ENCODE measurements at places on chromosomes 3 and 15. TPM values are rescaled to one million over a fixed set of nuclear protein-coding genes. Genes with fewer than 3 reads are reported as not detected.

Gene SEMA3B
- total RNA-seq: 1.8 TPM

Gene AMT
- 5.9 TPM for total RNA-seq

DNA sequence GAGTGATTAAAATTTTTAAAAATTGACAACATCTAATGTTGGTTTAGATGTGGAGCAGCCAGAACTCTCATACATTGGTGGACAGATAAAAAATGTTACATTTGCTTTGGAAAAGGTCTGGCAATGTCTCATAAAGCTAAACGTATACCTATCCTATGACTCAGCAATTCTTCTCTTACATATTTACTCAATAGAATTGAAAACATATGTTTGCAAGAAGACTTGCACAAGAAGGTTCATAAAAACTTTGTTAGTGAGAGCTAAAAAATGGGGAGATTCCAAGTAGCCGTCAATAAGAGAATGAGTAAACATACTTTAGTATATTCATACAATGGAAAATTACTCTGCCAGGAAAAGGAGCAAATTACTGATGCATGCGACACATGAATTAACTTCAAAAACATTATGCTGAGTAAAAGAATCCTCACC, 30.0 kb downstream of the MASP1 start:
- no peak overlapping the region for H3K27ac ChIP-seq
- no peak overlapping the region for H3K4me3 ChIP-seq
- no peaks in the 10 kb centered on the region for H3K36me3 ChIP-seq
- peaks cover 84% of the 10 kb centered on the region for H3K27me3 ChIP-seq
- DNase-seq: no peak
- no peaks in the 10 kb centered on the region for H3K4me1 ChIP-seq

DNA sequence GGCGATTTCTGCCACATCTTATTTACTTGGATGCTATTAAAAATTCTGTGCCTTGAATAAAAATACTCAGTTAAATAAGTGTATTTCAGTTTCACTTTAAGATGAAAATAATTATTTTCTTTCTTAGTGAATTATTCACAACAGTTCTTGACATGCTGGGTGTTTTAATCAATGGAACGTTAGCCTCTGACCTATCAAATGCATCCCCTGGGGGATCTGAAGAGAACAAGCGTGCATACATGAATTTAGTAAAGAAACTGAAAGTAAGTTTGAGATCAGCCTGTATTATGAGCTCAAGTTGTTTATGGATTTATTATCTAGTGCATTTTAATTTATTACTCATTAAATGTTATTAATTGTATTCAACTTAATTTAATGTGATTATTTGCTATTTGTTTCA, 597 bp downstream of the P2RY12 start:
- H3K4me3 ChIP-seq: no peak overlapping the region
- H3K27me3 ChIP-seq: no peaks in the 10 kb centered on the region
- peaks cover 5% of the 10 kb centered on the region for H3K4me1 ChIP-seq
- H3K36me3 ChIP-seq: peaks cover 2% of the 10 kb centered on the region
- no peak overlapping the region for H3K27ac ChIP-seq

DNA sequence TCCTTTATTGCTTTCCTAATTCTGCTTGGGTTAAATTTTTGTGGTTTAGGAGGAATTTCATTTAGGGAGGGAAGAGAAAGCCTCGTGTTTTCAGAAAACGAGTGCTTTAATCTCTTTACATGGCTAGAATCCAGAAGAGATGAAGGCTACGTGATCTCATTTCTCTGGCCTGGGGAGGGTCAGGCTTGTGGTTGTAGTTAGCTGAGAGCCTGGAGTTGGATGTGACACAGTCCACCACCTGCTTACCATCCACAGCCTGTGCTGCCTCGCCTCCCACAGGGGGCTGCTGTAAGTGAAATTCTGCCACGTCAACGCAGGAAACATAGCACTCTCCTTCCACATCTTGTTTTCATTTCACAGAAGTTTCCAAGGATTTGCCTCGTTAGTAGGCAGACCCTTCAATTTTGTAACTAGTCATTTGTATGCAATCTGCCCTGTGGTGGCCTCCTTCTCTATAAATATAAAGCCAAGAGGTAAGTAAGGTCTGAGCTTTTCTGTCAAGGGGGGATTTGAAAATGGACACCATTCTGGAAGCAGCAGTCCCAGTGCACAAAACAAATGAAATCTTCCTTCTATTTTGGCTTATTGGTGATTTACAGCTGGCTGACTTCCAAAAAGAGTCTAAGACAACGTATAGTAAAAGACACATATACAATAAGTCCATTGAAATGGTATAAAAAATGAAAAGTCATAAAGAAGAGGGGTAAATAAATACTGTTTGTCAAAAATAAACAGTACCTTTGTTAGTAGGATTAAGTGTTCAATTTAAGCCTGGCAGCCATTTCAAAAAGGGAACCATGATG, 3.4 kb downstream of the GXYLT2 start:
- H3K4me3 ChIP-seq: no peak overlapping the region
- peaks cover 9% of the 10 kb centered on the region for H3K4me1 ChIP-seq
- peaks cover 6% of the 10 kb centered on the region for H3K36me3 ChIP-seq

DNA sequence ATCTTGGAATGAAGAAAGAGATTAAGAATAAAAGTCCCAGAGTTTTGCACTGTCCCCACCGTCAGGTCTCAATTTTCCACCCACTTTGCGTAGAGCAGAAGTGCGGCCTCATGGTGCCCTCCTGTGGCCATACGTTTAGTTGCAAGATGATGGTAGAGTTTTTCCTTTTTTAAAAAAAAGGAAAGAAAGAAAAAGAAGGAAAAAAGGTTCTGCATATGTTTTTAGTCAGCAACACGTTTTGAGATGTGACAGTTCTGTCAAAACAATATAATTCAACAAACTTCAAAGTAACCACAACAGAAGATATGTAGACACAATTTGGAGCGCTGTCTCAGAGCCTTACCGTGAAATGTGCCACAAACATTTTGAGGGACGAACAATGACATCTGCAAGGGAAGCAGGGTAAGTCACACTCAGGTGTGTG, 24.6 kb downstream of the EBLN2 start:
- no peaks in the 10 kb centered on the region for H3K36me3 ChIP-seq
- no peak overlapping the region for H3K27ac ChIP-seq
- peak; percentile 28 for DNase-seq
- peak overlapping the region; percentile 56 for H3K4me3 ChIP-seq
- H3K27me3 ChIP-seq: peaks cover 10% of the 10 kb centered on the region

Gene IGF2BP2
- total RNA-seq: 8.8 TPM

Gene CMTM7
- total RNA-seq: 38.5 TPM

Gene CD200R1
- total RNA-seq: 7.1 TPM

DNA sequence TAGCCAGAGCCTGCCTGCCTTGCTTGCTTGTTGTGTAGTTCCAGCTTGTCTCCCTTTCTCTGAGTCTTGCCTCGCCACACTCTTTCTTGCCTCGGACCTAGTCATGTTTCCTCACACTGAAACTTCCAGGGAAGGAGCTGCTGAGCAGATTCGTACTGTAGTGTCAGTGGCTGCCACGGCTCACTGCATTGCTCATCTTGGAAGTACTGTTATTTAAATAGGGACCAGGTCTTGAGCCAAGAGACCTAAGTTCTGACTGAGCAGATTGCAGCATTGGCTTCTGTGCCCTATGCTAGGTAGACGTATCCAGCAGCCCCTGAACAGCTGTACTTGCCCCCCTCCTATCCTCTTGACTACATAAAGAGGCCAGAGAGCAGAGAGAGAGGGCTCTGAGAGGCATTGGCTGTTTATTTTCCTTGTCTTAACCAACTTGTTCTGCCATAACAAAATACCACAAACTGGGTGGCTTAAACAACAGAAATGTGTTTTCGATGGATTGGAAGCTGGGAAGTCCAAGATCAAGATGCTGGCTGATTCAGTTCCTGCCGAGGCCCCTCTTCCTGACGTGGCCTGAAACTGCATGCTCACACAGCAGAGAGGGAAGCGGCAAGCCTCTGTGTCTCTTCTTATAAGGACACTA, 5.8 kb upstream of the RARRES1 start:
- H3K27me3 ChIP-seq: no peaks in the 10 kb centered on the region
- no peak overlapping the region for H3K4me3 ChIP-seq
- DNase-seq: no peak

- no peak overlapping the region for H3K4me3 ChIP-seq
- H3K36me3 ChIP-seq: no peaks in the 10 kb centered on the region
- no peaks in the 10 kb centered on the region for H3K4me1 ChIP-seq
- H3K27ac ChIP-seq: no peak overlapping the region
- DNase-seq: no peak
Observed at GRCh38 chr15:91839867-91840266, 13.6 kb upstream of the SLCO3A1 start.

DNA sequence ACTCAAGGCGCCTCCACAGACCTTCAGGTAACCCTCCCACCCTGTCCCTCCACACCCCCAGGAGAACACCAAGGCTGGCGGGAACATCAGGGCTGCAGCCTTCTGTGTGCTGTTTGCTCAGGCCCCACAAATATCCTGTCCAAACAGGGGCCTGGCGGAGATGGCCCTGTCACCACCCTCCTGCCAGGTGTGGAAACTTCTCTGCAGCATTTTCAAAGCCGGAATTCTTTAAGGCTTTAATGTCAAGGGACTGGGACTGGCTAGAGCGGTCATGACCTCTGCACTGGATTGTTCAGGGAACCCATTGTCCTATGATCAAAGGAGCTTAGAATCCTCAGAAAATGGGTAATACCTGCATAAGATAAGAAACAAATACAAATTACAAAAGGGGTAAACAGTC, 46.6 kb downstream of the FBLN2 start:
- no peak for DNase-seq
- H3K27me3 ChIP-seq: peaks cover 56% of the 10 kb centered on the region
- no peaks in the 10 kb centered on the region for H3K4me1 ChIP-seq
- H3K4me3 ChIP-seq: no peak overlapping the region
- no peak overlapping the region for H3K27ac ChIP-seq

DNA sequence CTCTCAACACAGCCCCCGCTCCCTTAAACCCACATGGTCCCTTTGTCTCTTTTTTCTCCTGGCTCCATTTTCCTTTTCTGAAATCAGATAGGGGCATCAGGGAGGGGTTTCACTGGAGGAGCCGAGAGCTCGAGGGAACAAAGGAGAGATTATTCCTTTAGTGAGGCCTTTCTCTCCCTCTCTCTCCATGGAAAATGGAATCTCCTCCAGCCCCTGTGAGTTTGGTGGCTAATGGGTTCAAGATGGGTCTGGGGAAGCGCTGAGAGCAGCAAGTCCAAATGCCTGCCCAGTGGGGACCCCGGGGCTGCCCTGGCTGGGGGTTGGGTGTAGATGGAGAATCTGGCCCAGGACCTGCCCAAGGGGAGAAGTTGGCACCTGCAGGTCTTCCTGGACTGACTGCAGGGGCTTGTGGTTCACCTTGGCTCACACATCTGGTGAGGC, 56.8 kb downstream of the ITGA11 start:
- no peaks in the 10 kb centered on the region for H3K36me3 ChIP-seq
- no peak for DNase-seq
- no peak overlapping the region for H3K27ac ChIP-seq
- H3K4me1 ChIP-seq: peaks cover 11% of the 10 kb centered on the region
- no peak overlapping the region for H3K4me3 ChIP-seq
- no peaks in the 10 kb centered on the region for H3K27me3 ChIP-seq

- no peak overlapping the region for H3K4me3 ChIP-seq
- no peaks in the 10 kb centered on the region for H3K36me3 ChIP-seq
- DNase-seq: no peak
- peaks cover 22% of the 10 kb centered on the region for H3K27me3 ChIP-seq
- H3K4me1 ChIP-seq: no peaks in the 10 kb centered on the region
Observed at GRCh38 chr15:39131609-39132008, 449.3 kb upstream of the THBS1 start.

Gene CD80
- total RNA-seq: 13.9 TPM

- H3K4me3 ChIP-seq: no peak overlapping the region
- no peaks in the 10 kb centered on the region for H3K36me3 ChIP-seq
- no peak for DNase-seq
- no peaks in the 10 kb centered on the region for H3K27me3 ChIP-seq
- H3K4me1 ChIP-seq: no peaks in the 10 kb centered on the region
- no peak overlapping the region for H3K27ac ChIP-seq
Observed at GRCh38 chr3:146100825-146101444, 60.0 kb downstream of the PLOD2 start.

DNA sequence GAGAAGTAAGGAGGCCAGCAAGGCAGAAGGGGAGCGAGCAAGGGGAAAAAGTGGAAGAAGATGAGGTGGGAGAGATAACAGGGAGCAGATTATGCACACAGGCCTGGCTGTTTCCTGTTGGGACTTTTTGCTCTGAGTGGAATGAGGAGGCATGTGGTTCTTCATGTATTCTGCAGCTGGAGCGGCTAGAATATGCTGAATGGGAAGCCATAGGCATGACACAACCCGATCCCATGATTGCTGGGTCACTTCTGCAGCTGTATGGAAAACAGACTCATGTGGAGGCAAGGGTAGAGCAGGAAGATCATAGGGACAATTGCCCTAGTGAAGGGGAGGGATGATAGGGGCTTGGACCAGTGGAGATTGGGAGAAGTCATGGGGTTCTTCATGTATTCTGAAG, 206.0 kb upstream of the SUCLG2 start:
- H3K36me3 ChIP-seq: no peaks in the 10 kb centered on the region
- no peaks in the 10 kb centered on the region for H3K4me1 ChIP-seq
- no peak overlapping the region for H3K4me3 ChIP-seq
- DNase-seq: no peak
- no peak overlapping the region for H3K27ac ChIP-seq

GRCh38 chr3:126136428-126137220, 43.8 kb downstream of the ALDH1L1 start:
- DNase-seq: no peak
- H3K4me1 ChIP-seq: peaks cover 6% of the 10 kb centered on the region
- H3K27me3 ChIP-seq: peaks cover 91% of the 10 kb centered on the region
- H3K4me3 ChIP-seq: no peak overlapping the region
- H3K27ac ChIP-seq: no peak overlapping the region
- peaks cover 6% of the 10 kb centered on the region for H3K36me3 ChIP-seq

Gene SHF
- 2.0 TPM for total RNA-seq

GRCh38 chr3:78186404-78186803, 1146.5 kb downstream of the ROBO2 start:
- no peak for DNase-seq
- H3K4me3 ChIP-seq: no peak overlapping the region
- no peaks in the 10 kb centered on the region for H3K4me1 ChIP-seq

DNA sequence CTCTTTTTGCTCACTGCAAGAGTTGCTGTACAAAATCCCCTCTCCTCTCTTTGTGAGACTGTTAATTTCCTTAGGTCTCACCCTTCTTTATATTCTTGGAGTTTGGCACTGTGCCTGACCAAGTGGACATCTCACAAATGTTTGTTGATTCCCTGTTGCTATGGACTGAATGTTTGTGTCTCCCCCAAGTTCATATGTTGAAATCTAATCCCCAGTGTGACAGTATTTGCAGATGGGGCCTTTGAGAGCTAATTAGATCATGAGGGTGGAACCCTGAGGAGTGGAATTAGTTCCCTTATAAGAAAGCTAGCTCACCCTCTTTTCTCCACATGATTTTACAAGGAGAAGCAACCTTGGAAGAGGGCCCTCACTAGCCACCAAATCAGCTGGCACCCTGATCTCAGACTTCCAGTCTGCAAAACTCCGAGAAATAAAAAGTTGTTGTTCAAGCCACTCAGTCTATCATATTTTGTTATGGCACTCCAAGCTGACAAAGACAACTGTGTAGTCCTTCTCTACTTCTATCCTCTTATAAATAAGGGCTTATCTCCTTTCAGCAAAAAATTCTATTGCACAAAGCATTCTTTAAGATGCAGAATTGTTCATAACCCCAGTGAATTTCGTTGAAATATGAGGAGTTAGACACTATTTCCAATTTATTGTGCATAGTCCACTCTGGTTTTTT, 65.5 kb upstream of the NPHP3 start:
- H3K36me3 ChIP-seq: no peaks in the 10 kb centered on the region
- no peak overlapping the region for H3K27ac ChIP-seq
- no peaks in the 10 kb centered on the region for H3K4me1 ChIP-seq
- H3K4me3 ChIP-seq: no peak overlapping the region
- no peak for DNase-seq

GRCh38 chr3:27923349-27924068, 201.4 kb upstream of the EOMES start:
- DNase-seq: no peak
- H3K36me3 ChIP-seq: no peaks in the 10 kb centered on the region
- no peak overlapping the region for H3K4me3 ChIP-seq
- no peaks in the 10 kb centered on the region for H3K4me1 ChIP-seq
